ENCODE measurements at places on chromosomes 6 and 20. TPM values are rescaled to one million over a fixed set of nuclear protein-coding genes. Genes with fewer than 3 reads are reported as not detected.

GRCh38 chr6:30238178-30238795 lies 25.1 kb upstream of the TRIM26 start:
- no peak for DNase-seq

GRCh38 chr6:164164876-164165275 lies 750.4 kb downstream of the QKI start:
- DNase-seq, result no peak

DNA sequence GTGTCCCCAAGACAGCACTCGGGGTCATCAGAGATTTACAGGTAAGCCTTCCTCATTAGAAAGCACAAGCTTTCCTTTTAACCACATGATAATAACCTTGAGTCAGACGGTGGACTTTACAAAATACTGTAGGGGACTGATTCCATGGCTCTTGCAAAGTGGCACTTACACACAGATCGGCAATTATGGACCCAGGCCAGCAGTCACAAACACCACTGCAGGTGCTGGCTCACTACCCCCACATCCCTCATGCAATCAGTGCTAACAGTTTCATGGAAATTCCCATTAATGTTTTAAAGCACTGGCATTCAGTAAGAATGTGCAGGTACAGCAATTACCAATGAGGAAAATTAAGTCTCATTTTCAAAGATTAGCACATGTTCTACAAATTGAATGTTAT lies 516.5 kb downstream of the PRKN start:
- no peak for DNase-seq

The ZNF334 gene
- total RNA-seq, result 1.7 TPM

DNA sequence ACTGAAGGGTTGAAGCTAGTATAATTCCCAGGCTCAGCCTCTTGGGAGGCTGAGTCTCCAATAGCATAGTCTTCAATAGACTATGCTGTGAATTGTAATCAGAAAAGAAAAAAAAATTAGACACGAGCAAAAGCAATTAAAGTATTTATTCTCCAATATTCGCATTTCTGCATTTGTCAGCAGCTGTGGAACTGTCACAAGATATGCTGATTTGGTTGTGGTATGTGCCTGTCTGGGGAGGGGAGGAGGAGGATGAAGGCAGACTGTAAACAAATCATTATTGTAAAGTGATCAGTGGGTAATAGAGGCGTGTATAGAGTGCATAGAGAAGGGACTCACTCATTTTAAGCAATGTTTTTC lies 10.1 kb upstream of the BICRAL start:
- DNase-seq, result no peak

The PCSK2 gene
- total RNA-seq, result not detected

- DNase-seq, result no peak
These were observed 141.3 kb downstream of the MAP3K7 start for GRCh38 chr6:90445533-90446108.

GRCh38 chr6:79803917-79804316 lies 143.4 kb downstream of the ELOVL4 start:
- no peak for DNase-seq

The EFCAB8 gene
- 0.18 TPM for total RNA-seq

GRCh38 chr6:19525673-19526072 lies 311.5 kb upstream of the ID4 start:
- DNase-seq, result no peak

The CLDN20 gene
- total RNA-seq, result not detected

The SLC26A8 gene
- total RNA-seq, result not detected

DNA sequence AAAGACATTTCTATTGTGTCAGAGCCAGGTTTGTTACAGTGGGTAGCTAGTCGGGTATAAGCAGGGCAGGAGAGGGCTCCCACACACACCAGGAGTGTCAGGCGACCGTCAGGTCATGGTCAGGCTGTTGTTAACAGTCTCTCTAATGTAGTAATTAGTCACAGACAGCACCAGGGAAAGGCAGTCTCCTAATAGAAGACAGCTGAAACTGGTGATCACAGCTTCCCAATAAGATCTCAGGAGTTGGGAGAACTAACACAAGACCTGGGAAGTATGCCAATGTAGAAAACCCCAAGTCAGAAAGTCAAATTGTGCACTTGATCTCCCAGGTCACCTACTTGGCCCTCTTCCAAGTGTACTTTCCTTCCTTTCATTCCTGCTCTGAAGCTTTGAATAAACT lies 53.0 kb upstream of the GPR6 start:
- DNase-seq, result no peak

The C6orf163 gene
- 1.4 TPM for total RNA-seq

GRCh38 chr20:2137552-2138201 lies 36.0 kb downstream of the STK35 start:
- no peak for DNase-seq

The RBBP9 gene
- total RNA-seq, result 17.8 TPM

DNA sequence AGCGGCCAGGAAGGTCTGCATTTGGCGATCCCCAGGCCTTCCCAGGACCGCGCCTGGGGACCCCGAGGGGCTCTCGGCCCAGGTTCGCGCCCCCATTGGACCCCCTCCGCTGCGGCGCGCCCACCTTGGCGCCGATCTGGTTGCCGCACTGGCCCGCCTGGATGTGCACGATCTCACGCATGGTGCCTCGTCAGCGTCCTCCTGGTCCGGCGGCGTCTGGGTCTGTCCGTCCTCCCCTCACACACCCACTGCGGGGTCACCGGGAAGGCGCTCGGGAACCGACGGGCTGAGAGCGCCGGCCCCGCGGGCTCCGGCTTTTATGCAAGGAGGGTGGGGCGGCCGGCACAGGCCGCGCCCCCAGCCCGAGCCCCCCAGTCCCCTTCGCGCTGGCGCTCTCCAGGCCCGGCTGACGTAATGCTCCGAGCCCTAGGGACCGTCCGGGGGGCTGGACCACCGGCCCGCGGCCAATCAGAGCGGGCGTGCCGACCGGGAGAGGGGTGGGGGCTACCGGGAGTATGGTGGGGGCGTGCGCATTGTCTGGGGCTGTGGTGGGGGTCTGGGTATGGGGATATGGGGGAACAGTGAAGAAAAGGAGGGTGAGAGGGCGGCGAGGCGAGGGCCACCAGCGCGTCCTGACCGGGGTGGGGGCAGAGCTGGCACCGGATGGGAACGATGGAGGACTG lies at the start of gene TUBB2B:
Gene TUBB2B (minus strand): TSS at position 291 of the 683 bp plus-strand sequence. CDS start 110 bp downstream, at position 181.
- no peak for DNase-seq

DNA sequence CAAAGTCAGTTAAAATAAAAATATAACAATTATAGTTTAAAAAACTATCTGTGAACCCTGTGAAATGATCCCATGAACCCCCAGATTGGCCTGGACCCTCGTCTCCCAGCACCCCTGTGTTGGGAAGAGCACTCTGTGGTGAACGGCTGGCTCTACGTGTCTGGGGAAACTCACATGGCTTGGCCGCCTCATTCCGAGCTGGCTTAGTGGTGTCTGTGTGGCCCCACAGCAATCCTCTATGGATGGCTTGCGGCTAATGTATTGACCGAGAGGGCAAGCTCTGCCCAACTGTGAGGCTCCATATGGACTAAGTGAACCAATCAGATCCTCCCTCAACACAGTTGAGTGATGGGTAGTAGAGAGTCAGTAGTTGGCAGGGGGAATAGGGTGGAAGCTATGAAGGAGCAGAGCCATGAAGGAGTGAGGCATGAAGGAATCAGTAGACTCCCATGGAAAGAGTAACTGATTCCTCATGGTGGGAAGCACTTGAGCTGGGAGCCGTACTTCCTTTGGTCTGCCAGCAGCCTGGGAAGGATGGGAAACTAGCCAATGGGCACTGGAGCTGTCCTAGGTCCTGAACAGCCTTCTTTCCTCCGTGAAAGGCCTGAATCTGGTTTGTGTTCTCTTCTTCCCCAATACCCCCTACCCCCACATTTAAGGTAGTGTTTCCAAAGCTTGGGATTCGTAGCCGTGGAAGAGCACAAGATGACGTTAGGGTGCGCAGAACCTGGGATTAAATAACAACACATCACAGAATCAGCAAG lies 21.6 kb upstream of the ZNF831 start:
- no peak for DNase-seq

- no peak for DNase-seq
These were observed 43.1 kb upstream of the BEND6 start for GRCh38 chr6:56911847-56912246.

Data from GM12878 (cell line).